Fibroblast of mammary gland (primary cell): ENCODE measurements at places on chromosomes 6 and 20.

DNA sequence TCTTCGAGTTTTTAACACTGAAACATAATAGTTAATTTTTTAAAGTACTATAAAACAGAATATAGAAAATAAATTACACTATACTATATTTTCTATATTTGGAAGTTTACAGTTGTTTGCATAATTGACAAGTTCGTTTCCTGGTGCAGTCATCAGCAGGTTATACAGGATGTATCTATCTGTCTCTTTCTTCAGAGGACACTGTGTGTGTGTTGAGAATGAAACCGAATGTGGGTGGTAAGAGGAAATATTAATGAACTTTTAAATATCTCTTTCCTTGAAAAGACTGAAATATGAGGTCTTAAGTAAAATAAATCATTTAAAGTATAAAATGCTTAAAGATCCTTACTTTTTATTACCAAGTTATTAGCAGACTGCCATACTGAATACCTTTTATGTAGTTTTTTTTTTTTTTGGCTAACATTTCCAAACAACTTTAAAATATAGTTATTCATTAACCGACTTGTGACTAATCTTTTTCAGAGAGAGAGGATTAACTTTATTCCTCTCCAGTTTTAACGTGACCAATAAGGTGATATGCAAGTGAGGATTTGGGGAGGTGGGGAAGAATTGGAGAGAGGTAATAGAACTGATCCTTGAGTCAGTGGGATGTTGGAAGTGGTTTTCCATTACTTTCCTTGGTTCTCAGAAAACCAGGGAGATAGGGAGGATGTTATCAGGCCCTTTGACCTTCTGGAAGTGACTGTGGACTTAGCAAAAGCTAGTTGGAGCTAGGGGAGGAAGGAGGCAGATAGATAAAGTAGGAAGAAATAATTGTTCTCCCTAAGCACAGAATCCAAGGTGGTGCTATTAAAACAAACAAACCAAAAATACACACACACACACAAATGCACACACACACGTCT is 380.0 kb upstream of the FLRT3 start:
- no peak for DNase-seq

- DNase-seq = no peak
These were observed 8.4 kb downstream of the CCDC167 start for GRCh38 chr6:37491171-37491829.

- DNase-seq = no peak
These were observed 1145.2 kb upstream of the GJE1 start for GRCh38 chr6:140987364-140988155.

- peak; percentile 67 for DNase-seq
These were observed 26.2 kb downstream of the CCN2 start for GRCh38 chr6:131924881-131925474.

GRCh38 chr6:117409420-117409819 is 16.3 kb downstream of the ROS1 start:
- no peak for DNase-seq

- DNase-seq = peak; percentile 71
These were observed 335.8 kb upstream of the NT5E start for GRCh38 chr6:85113934-85114580.

DNA sequence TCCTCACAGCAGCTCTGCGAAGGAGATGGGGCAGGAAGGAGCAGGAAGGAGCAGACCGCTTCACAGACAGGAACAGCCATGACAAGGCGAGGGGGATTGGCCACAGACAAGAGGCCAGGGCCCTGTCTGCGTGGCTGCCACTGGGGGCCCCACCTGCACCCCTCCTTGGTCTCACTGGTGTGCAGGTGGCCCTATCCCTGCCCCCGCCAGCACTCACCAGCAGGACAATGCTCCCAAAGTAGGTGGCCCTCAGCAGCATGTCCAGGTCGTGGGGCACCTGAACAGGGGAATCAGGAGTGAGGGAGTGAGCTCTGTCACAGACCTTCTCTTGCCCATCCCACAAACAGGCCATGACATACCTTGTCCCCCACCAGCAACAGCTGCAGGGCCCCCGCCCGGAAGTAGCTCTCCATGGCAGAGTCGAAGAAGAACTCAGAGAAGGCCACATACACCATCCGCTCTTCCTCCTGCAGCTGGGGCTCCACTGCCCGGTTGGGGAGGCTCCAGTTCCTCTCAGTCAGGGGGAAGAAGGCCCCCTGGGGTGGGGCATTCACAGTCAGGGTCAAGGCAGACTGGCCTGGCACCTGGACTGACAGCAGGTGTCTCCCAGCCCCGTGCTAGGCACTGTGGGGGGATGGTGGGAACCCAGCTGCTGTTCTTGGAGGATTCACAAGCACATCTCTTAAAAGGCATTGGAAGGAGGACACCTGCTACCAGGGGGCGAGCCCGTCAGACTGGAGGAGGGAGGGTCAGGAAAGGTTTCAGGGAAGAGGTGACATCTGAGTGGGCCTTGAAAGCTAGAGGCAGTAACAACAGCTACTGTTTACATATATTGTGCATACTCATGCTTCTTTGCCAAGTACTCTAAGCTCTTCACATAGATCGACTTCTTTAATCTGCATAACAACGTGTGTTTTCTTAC is 7.1 kb downstream of the PLTP start:
- no peak for DNase-seq
